ENCODE measurements at places on chromosomes 5 and 9.

GRCh38 chr5:175718401-175719108, 60.7 kb downstream of the HRH2 start:
- DNase-seq: no peak

- no peak for DNase-seq
These were observed 109.3 kb downstream of the ATPSCKMT start for GRCh38 chr5:10140195-10140973.

DNA sequence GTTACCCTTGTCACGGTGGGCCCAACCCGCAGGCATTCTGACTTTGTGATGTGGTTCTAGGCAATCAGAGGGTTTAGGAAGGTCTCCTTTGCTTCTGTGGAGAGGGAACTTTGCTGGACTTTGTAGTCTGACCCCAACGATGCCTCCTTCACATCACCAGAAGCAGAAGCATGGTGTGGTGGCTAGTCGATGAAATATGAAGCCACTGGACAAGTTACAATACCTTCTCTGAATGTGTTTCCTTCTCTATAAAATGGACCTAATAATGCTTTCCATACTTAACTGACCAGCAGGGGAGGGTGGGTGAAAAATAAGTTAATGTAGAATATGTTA, 607 bp downstream of the SPEF2 start:
- DNase-seq: no peak

DNA sequence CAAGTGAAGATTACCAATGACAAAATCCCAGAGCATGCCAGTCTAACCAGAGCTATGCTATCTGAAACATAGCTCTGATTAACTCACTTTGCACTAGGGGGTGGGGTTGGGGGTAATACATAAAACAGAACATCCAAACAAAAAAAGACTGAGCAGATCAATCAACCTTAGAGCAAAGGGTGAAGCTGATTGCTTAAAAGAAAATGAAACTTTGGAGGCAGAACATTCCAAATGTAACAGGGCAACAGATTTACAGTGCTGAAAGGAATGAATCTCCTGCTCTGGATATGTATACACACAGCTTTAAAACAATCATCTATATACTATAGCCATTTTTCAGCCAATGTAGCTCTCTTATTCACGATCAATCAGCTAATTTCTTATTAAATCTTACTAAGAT, 4.9 kb downstream of the IL6ST start:
- no peak for DNase-seq

DNA sequence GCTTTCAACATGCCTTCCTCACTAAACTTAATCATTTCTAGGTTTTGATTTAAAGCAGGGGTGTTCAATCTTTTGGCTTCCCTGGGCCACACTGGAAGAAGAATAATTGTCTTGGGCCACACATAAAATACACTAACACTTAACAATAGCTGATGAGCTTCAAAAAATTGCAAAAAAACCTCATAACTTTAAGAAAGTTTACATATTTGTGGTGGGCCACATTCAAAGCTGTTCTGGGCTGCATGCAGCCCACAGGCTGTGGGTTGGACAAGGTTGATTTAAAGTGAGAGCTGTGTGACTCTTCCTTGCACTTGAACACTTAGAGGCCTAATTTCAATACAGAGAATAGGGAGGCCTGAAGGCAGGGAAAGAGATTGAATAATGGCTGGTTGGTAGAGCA, 598.3 kb downstream of the EFNA5 start:
- DNase-seq: no peak

DNA sequence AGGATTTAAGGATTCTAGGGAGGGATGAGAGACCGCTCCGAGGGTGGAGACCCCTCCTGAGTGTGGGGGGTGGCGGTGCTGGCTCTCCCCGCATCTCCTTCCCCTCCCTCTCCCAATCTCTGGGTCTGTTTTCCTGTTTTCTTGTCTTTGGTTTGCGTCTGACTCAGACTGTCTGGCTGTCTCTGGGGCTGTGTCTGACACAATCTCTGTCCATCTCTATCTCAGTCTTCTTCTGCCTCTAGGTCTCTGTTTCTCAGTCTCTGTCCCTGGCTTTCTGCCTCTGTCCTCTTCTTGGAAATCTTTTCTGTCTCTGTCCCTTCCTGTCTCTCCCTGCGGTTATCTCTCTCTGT, 196 bp upstream of the GRM6 start:
- no peak for DNase-seq

DNA sequence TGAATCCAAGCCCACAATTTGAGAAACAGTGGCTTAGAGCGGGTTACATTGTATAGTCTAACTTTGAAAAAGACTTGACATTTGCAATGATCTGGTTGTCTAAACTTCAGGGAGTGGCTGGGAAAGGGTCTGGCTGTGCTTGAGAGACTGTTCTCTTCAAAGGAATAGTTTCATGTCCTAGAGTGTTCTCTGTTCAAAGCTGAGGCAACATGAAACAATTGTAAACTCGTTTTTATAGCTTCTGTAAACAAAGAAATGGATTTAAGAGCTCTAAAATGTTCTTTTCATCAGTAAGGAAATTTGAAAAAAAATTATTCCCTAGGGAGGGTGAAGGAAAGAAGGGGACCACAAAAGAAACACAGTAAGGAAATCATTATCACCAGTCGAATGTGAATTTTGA, 41.6 kb downstream of the FOCAD start:
- DNase-seq: no peak

GRCh38 chr5:9733486-9733885, 103.3 kb upstream of the TAS2R1 start:
- DNase-seq: no peak

GRCh38 chr5:157358871-157359270, 92.9 kb downstream of the CYFIP2 start:
- DNase-seq: no peak

DNA sequence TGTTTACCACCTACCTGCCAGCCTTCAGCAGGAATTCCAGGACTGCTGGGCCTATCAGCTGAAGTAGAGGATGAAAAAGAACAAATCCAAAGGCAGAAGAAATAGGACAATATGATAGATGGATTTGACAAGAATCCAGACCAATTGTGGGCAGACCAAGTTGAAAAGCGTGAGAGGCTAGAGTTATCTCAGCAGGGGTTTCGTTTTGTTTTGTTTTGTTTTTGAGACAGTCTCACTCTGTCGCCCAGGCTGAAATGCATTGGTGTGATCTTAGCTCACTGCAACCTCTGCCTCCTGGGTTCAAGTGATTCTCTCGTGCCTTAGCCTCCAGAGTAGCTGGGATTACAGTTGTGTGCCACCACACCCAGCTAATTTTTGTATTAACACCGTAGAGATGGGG, 113.2 kb downstream of the PALM2AKAP2 start:
- DNase-seq: no peak

GRCh38 chr5:88700121-88700520, 182.9 kb downstream of the MEF2C start:
- DNase-seq: no peak

- no peak for DNase-seq
These were observed 211.7 kb upstream of the ELL2 start for GRCh38 chr5:96173366-96173765.

- DNase-seq: no peak
These were observed 47.4 kb upstream of the SLC2A8 start for GRCh38 chr9:127349483-127350113.

DNA sequence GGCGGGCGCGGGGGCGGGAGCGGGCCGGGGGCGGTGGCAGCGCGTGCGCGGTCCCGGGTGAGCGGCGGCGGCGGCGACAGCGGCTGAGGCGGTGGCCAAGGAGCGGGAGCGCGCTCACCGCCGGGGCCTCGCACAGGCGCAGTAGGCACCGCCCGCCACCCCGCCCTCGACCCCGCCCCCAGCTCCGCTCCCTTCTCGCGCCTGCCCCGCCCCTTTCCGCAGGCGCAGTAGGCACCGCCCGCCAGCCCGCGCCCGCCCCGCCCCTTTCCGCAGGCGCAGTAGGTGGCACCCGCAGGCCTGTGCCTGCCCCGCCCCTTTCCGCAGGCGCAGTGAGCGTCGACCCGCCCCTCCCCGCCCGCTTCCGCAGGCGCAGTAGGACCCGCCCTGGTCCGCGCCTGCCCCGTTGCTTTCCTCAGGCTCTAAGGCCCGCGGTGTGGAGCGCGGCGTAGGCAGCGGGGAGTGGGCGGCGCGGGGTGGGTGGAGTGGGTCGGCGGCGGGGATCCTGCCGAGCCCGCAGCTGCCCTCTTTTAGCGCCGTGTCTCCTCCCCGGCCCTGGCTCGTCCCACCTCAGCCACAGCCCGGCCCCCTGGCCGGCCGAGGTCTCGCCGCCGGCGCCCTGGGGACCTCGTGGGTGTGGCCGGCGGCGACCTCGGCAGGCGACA, at the start of gene CAMSAP1:
TSS of gene CAMSAP1 (minus strand) at position 116 of the 662 bp plus-strand sequence. CDS start 387 bp downstream, outside the sequence.
- DNase-seq: peak; percentile 88

DNA sequence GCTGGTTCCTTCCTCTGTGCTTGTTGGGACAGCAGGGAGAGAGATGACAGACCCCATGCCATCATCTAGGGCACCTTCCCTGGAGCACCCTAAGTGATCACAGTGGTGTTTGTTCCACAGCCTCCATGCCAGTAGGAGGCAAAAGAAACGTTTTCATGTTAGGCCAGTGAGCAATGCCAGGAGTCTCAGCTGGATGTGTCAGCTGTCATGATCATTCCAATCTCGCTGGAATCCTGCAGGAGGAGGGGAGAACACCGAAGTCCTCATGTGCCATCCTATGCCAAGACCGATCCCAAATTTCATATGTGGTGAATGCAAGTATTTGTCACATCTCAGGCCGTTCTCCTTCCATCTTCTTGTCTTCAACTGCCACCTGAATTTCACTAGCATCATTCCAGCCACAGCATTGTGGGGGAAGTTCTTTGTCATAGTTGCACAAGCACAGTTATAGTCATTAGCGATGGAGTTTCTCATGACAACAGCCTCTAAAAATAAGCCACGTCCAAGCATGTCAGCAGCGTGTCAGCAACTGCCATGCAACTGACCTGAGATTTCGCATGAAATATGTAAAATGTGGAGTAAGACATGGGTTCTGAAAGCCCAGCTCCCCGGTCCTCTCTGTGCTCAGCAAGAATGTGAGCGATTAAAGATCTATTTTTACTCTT, 97.2 kb upstream of the DNAH5 start:
- DNase-seq: no peak

DNA sequence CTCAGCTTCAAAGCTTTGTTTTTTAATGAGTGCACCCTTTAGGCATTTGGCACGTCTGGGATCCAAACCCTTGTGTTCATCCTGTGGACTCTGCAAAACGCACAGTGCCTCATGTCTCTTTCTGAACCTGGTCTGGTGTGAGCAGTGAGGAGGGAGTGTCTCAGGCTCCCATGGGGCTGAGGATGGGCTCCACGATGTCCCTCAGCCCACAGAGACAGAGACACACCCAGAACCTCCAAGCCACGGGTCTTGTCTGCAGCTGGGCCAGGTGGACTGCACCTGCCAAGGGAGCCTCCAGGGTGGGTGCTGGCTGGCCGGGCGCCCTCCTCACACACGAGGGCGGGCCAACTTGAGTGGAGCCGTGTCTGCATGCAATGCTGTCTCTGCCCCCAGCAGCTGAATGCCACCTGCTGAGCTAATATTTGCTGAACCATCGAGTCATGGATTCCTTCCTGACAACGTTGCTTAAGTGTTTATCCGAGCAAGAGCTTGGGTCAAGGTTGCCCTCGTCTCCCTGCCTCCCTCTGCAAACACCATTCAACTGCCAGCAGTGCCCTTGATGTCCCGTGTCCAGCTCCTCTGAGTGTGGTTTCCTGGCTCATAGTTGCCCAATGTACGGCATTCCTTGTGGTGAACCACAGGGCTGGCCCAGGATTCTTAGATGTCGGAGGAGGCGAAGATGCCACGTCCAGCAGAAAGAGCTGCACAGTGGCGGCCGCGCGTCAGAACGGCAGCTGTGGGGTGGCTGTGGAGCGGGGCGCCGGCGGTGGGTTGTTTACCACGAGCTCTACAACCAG, 31.4 kb upstream of the LPCAT1 start:
- DNase-seq: no peak

- DNase-seq: no peak
These were observed 115.6 kb downstream of the TTC39B start for GRCh38 chr9:15191378-15191777.

- no peak for DNase-seq
These were observed 363 bp upstream of the MAMDC2 start for GRCh38 chr9:70043285-70043684.

GRCh38 chr5:90807496-90807895, 248.9 kb downstream of the ADGRV1 start:
- no peak for DNase-seq

- no peak for DNase-seq
These were observed 2.3 kb downstream of the WDR38 start for GRCh38 chr9:124855566-124855943.

DNA sequence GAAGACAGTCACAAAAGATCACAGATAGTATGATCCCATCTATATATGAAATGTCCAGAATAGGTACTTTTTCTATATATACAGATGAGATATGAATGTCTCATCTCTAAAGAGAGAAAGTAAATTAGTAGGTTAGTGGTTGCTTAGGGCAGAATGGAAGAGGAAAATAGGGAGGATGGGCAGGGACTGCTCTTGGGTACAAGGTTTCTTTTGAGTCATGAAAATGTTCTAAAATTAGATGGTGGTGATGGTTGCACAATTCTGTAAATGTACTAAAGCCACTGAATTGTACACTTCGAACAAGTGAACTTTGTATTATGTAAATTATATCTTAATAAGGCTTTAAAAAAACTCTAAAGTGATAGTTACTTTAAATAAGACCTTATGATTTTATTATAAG, 59.6 kb upstream of the GRAMD2B start:
- no peak for DNase-seq

- DNase-seq: no peak
These were observed 135.3 kb upstream of the DPYSL3 start for GRCh38 chr5:147645197-147645596.

DNA sequence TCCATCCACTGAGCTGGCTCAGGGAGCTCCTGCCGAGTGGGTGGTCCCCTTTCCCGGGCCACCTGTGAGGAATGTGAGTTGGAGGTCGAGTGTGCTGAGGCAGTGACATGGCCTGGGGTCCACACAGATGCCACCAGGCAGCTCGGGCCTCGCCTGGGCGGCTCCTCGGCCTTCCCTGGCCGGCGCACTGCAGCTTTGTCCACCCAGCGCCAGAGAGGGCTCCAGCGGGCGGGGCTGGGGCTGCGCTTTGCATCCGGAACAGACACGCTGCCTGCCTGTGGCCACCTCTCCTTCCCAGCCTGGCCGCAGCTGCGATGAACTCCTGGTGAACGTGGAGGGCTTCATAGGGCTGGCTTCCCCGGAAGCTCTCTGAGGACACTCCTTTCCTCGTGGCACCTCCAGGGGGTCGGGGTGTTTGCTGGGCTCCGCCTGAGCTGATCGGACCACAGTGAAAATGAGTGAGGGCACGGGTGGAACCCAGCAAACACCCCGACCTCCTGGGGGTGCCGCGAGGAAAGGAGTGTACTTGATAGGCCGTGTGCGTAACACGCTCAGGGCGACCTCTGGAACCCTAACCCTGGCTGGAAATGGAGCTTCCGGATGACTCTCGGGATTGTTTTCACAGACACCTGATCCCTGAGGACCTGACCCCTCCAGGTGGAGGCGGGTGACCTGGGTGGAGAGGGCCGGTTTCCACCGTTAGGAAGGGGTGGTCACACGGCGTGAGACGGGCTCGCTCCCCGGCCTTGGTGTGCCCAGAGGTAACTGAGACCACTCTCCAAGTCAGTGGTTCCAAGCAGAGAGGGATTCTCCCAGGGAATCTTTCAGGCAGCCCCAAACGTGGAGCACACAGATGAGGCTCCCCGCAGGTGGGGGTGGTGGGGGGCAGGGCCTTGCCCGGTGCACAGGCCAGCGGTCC, 31.8 kb upstream of the RXRA start:
- DNase-seq: no peak

Measured in stimulated activated CD4-positive, alpha-beta T cell treated with anti-CD3 and anti-CD28 coated beads, TNF-alpha, amount 100 ng/mL, for 1 hour (primary cell).